ENCODE measurements at places on chromosomes 1 and 21.
A peak's percentile ranks its signal among the peaks of the same experiment; 100 is the strongest.

- peak; percentile 54 for DNase-seq
These were observed 884 bp downstream of the H3-3A start for GRCh38 chr1:226063224-226063976.

DNA sequence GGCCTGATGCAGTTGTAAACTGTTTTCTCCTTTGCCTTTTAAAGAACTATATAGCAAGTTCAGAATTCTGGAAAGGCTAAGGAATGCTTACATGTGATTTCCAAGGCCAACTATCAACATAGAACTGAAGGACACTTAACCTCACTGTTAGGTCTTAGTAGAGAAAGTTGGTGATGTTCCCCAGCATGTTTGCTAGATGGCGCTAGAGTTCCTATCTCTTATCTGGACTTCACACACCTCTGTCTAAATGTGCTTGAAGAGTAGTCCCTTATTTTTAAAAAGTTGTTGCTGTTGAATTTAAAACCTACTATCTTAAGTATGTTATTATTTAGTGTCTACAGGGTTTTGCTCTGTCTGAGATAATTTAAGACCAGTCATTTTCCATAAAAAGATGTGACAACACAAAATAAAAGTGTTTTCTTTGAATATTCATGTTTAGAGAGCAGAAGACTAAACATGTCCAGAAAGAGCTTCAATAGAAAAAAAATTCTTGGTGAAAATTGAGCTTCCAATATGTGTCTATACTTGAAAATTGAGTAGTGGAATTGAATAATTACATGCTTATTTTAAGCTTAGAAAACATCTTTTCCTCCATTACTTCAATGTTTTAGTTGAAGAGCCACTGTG lies 237.3 kb downstream of the S1PR1 start:
- no peak for DNase-seq

DNA sequence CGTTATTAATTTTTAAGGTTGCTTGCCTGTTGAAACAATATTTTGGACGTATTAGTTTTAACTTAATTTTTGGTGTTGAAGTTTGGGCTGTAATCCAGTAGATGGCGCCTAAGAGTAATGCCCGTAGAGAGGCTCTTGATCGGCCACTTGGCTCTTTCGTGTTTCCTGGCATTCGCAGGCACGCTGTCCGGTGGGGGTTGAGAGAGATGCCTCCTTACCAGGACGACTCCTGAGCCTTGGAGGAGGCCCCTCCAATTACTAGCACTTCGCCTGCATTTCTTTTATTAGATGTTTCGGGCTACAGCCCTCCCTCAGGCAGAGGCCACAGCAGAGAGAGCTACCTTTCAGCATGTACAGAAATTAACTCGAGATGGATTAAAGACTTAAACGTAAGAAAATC lies 12.0 kb downstream of the OR2M4 start:
- DNase-seq, result peak; percentile 3

DNA sequence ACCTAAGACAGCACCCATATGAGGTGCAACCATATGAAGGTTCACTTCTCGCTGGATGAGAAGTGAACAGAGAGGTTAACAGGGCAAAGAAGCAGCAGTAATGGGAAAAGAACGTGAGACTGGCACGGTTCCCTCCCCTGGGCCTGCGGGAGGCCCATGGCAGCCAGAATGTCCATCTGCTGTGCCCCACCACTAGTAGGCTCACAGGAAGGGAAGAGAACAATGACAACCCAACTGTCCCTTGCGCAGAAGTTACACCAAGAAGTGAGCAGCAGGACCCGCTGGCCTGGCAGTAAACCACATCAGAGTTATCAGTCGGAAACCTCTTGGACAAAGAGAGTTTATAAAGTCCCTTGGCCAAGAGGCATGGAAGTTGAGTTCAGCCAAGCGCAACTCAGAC lies 11.3 kb downstream of the HIVEP3 start:
- DNase-seq, result no peak

DNA sequence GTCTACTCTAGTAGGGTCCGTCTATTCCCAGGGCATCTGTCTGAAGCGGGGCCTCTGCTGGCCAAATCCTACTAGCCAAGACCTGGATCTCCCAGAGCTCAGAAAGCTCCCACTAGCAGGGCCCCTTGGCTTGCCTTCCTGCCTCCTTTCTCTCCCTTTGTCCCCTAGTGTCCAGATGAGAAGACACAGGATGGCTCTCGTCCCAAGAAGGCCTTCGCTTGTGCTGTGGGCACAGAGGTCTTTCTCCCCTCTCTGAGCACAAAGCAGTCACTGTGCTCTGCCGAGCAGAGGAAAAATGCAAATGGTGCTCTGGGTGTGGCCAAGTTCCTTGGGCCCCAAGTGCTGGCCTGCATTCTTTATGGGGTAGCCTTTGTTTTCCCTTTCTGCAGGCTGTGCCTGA lies 13.0 kb upstream of the GPR137B start:
- DNase-seq, result no peak

- no peak for DNase-seq
These were observed 723 bp upstream of the GNAI3 start for GRCh38 chr1:109547463-109548320.

DNA sequence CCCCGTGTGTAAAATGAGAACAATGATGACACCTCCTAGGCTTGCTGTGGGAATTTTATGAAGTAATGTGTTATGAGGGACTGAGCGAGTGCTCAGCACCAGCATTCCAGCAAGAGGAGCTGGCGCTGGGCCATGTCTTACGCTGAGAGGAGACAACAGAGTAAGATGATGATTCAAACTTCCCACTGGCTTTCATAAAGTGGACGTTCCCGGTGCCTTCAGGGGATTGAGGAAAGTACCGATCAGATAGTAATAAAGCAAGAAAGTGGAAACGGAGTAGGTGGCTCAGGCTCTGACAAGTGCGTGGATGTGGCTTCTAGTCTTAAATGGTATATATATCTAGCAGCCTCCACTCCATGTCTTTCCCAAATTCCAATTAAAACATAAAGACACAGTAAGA lies 23.8 kb downstream of the EPHA10 start:
- no peak for DNase-seq

- DNase-seq, result no peak
These were observed 35.4 kb upstream of the EIF4G3 start for GRCh38 chr1:21212126-21212525.

DNA sequence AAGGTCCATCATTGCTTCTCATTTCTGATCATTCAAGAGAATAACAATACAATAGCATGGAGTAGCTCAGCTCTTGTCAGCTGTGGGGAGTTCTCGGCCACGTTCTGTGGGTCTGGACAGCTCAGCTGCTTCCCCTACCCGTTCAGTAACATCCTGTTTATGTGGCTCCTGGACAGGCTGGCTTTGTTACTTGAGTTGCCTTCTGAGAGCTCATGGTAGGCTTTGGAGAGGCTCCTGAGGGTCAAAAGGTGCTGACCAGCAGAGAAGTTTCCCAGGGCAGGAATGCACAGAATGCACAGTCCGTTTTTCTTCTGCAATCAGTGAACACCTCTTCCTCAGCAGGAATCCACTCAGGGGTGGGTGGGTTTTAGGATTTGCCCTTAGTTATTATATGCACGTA lies 36.0 kb downstream of the KAZN start:
- DNase-seq, result no peak

DNA sequence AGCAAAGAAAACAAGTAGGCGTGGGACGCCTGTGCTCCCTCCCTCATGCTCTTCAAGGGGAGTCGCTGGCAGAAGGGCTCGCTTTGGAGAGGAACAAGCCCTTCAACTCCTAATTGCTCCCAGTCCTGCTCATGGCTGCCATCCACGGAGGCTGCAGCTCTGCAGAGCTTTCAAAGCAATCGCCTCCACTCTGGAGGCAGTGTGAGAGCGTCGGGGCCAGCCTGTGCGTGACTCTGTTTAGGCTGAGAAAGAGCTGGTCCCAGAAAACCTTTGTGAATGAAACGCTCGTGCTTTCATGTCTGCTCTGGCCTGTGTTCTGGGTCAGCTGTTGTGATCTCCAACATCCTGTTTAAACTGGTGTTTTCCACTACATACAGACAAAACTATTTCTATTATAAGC lies 23.9 kb upstream of the RUNX1 start:
- DNase-seq, result no peak

DNA sequence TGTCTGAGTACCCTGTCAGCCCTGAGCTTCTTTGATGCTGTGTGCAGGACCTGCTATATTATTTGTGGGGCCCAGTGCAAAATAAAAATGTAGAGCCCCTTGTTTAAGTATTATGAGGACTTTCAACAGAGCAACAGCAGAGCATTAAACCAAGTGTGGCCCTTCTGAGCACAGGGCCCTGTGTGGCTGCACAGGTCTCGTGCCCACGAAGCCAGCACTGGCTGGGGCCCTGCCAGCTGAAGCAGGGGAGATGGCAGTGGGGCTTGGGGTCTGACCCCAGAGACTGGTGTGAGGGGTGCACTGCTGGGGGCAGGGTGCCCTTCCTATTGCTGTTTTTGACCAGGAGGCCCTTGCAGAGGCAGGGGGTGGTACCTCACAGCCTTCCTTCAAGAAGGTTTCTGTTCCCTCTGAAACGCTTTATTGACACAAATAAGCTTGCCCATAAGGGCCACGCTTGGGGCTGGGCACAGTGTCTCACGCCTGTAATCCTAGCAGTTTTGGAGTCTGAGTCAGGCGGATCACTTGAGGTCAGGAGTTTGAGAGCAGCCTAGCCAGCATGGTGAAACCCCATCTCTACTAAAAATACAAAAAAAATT lies 2.2 kb upstream of the SEMA4A start:
- DNase-seq, result no peak

GRCh38 chr1:116760487-116760886 lies 6.3 kb downstream of the CD2 start:
- no peak for DNase-seq

- no peak for DNase-seq
These were observed 52.8 kb upstream of the ACTRT2 start for GRCh38 chr1:2968471-2968881.

- DNase-seq, result no peak
These were observed 283.1 kb downstream of the TM2D1 start for GRCh38 chr1:61441723-61442262.

GRCh38 chr1:9561429-9561828 lies 22.2 kb downstream of the SLC25A33 start:
- peak; percentile 94 for DNase-seq

GRCh38 chr1:226674892-226675714 lies 64.0 kb downstream of the ITPKB start:
- no peak for DNase-seq

- no peak for DNase-seq
These were observed 2.2 kb upstream of the USP24 start for GRCh38 chr1:55217226-55217986.

DNA sequence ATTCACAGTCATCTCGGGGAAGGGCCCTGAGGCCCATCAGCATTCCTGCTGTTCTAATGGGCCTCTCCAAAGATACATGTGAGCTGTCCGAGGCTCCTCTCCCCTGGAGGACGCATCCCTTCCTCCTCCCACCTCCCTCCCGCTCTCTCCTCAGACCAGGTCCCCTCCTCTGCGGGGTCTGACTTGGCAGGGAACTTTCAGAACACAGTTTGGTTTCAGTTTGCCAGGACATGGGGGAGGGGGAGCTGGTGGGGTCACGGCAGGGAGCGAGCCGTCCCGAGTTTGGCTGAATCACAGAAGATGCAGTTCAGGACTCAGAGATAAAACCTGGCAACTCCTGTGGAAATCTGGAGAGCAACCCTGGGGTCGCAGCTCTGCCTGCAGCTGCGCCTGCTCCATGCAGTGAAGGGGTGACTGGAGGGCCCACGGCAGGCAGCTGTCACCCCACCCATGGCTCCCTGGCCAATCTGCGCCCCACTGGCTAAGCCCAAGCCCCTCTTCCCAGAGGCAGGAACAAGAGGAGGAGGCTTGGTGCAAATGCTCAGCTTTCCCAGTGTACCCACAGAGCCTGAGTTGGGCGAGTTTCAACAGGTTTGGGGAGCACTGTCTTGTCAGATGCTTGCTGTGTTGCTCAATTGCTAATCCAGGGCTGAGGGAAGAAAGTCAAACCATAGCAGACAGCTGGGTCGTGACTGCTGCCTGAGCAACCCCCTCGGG lies 5.7 kb downstream of the WNT4 start:
- DNase-seq, result no peak

- DNase-seq, result no peak
These were observed 80.3 kb downstream of the RUNX3 start for GRCh38 chr1:24849672-24850295.

GRCh38 chr1:86430376-86430775 lies 6.4 kb downstream of the CLCA2 start:
- DNase-seq, result no peak

GRCh38 chr1:221873673-221874072 lies 131.8 kb upstream of the DUSP10 start:
- DNase-seq, result no peak

DNA sequence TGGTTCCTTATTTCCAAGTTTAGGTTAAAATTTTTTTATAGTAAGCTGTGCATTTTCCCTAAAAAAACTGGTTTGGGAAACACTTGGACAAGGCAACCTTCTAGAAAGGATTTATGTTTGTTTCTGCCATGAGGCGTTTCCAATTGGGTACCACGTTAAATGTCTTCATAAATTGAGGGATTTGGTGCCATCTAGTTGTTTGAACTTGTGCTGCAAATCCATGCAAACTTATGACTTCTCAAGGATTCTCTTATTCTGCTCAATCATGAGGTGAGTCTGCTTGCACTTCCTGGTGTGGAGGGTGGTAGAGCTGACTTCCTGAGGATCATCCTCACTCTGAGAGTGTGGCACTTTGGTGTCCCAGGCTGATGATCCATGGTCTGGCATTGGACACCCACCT lies 123.3 kb downstream of the PCNX2 start:
- DNase-seq, result no peak

GRCh38 chr1:201183209-201183608 lies 7.4 kb upstream of the IGFN1 start:
- no peak for DNase-seq

DNA sequence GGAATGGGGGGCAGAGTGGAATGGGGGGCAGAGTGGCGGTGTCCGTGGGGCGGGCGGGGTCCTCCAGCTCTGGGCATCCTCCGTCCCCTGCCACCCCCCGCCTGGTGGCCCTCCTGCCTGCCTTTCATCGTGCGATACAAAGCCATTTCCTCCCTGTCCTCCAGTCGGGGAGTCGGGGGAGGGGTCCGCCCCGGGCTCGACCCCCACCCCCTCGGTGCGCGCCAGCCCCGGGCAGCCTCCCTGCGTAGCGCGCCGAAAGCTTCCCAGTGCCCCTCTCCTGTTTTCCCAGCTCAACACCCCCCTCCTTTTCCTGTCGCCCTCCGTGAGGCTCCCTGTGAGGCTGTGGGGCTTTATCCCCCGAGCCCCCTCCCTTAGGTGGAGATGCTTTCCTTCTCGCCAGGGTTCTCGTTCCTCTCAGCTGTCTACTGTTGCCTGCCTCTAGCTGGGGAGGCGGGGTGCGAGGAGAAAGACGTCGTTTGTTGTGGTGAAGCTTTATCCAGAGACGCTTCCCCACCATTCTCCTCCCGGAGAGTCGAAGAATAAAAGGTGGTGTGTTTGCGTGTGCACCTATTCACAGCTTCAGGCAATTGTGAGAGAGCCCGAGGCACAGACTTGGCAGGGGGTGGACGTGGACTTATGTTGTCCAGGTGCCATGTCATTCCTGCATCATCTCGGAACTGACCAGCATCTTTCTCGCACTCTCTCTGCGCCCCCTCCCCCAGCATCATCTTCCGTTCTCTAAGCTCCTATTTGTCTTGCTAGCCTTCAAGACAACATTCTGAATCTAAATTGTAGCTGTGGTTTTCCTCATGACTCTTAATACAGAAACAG lies 848 bp downstream of the DNM3 start:
- no peak for DNase-seq

GRCh38 chr1:245645406-245645805 lies 490.6 kb downstream of the KIF26B start:
- DNase-seq, result no peak

- DNase-seq, result no peak
These were observed 43.6 kb upstream of the EDN2 start for GRCh38 chr1:41528106-41528505.

GRCh38 chr1:67041841-67042503 lies 12.0 kb downstream of the SLC35D1 start:
- DNase-seq, result no peak

Data from NCI-H510A (cell line).